Fibroblast of the aortic adventitia (primary cell): ENCODE measurements at places on chromosomes 5 and 9.

GRCh38 chr9:37449862-37450632 is 15.2 kb downstream of the ZBTB5 start:
- DNase-seq, result no peak

GRCh38 chr5:35066260-35066795 is 18.6 kb upstream of the AGXT2 start:
- DNase-seq, result no peak

DNA sequence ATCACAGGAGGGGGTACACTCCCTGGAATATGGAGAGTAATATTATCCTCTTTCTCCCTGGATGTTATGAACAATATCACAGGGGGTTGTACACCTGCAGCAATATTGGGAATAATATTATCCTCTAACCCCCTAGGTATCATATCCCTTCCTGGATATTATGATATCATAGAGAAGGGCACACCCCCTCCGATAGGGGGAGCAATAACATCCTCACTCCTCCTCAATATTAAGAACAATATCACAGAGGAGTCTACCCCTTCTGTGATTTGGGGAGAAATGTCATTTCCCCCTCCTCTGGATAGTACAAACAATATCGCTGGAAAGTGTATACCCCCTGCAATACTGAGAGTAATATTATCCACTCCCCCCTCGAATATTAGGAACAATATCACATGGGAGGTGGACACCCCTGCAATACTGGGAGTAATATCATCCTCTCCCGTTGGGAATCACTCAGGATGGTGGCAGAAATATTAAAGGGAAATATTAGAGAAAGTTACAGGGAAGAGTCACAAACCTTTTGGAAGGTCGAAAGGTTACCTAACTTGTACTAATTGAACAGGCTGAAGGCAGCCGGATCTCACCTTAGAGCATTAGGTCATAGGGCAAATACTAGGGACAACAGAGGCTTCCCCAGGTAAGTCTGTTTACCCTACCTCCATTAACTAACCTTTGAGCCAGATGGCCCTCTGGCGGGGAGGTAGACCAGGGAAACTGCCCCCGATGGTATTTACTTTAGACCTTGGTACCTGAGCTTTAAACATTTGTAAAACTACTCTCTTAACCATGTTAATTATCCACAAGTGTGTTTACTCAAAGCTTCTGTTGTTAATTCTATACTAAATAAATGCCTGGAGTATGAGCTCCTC is 57.5 kb upstream of the FREM1 start:
- no peak for DNase-seq

GRCh38 chr5:109125755-109126429 is 283.9 kb downstream of the PJA2 start:
- DNase-seq, result no peak
